Right ventricle myocardium inferior (tissue), 1 donor: ENCODE measurements at places on chromosomes 1 and 21. TPM values are rescaled to one million over a fixed set of nuclear protein-coding genes. Genes with fewer than 3 reads are reported as not detected.

GRCh38 chr1:27009601-27010197 lies 3.0 kb downstream of the TENT5B start:
- DNase-seq = no peak

DNA sequence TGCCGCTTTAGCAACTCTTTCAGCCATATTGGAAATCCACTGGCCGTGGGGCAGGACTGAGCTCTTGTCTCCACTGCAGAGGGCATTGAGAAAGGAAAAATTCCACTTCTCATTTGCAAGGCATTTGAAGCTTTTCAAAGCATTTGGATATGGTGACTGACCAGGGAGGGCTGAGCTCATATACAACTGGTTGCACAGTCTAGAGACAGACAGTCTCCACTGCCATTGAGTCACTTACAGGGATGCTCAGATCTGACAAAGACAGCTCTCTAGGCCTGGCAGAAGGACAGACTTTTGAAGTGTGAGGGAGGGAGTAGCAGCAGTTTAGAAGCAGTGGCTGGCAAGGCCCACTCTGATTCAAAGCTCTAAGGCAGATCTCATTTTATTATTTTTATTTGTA lies 24.2 kb downstream of the NCF2 start:
- DNase-seq = no peak

The TMEM183A gene
- 24.0 TPM for total RNA-seq

DNA sequence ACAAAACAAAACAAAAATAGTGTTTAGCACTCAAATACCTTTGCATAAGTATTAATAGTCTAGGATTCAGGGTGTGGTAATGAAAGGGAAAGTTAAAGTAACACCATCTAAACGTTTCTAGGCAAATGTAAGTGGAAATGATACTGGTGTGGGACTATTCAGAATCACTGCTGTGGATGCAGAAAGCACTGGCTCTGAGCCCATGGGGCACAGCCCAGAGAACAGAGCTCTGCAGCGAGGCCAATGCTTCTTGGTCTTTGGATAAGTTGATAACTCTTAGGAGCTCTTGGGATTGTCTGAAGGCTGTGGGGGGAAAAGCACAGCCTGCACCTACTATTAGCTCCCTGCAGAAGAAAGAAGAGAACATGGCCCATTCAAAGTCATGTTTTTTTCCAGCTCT lies 21.4 kb upstream of the DNM3 start:
- no peak for DNase-seq

The KRTAP11-1 gene
- total RNA-seq = not detected

DNA sequence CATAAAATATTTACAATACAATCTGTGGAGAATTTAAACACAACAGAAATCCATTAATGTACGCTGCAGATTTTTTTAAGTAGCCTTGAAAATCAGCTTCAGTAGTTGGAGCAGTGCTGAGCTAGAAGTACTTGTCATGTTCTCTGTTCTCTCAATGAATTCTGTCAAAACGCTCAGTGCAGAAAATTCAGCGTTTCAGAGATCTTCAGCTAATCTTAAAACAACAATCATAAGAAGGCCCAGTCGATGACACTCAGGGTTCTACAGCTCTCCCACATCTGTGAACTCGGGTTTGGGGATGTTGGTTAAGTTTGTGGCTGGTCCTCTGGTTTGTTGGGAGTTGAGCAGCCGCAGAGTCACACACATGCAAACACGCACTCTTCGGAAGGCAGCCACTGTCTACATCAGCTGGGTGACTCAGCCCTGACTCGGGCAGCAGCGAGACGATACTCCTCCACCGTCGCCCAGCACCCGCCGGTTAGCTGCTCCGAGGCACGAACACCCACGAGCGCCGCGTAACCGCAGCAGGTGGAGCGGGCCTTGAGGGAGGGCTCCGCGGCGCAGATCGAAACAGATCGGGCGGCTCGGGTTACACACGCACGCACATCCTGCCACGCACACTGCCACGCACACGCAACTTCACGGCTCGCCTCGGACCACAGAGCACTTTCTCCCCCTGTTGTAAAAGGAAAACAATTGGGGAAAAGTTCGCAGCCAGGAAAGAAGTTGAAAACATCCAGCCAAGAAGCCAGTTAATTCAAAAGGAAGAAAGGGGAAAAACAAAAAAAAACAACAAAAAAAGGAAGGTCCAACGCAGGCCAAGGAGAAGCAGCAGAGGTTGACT lies 161.2 kb downstream of the RUNX1 start:
- DNase-seq = peak; percentile 85

DNA sequence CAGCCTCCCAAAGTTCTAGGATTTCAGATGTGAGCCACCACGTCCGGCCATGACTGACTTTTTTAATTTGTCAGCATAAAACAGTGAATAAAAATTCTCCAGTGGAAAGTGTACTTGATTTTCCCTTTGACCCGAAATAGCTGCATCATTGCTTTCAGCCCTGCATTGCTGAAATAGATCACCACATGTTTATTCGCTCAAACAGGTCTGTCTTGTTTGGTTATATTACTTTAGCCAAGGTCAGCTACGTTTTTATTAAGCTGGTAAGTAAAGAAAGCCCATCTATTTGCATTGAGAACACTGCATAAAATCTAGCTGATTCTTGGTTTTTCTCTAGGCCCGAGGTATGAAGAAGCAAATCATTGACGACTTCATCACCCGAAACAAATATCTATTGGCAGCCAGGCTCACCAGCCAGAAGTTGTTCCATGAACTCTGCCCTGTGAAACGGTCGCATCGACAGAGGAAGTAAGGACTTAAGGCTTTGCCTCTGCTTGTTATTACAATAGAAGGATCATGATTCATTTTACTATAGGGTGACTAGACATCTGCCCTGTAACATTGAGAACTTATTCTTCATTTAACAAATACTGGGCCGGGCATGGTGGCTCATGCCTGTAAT lies 25.6 kb downstream of the AGMAT start:
- DNase-seq = no peak

DNA sequence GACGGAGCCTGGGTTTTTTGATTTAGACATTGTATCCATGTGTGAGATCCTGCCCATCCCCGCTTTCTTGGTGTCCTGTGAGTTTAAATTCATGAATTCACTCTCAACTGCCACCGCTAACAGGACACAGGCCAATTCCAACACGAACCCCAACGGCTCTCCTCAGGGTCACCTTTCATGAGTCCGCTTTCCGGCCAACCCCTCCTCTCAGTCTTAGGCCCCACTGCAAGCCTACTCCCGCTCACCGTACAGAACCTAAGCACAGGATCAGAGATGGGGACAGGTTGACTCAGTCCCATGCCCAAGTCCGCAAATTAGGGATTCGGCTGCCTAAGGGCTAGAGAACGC lies 238 bp upstream of the SCP2 start:
- no peak for DNase-seq

DNA sequence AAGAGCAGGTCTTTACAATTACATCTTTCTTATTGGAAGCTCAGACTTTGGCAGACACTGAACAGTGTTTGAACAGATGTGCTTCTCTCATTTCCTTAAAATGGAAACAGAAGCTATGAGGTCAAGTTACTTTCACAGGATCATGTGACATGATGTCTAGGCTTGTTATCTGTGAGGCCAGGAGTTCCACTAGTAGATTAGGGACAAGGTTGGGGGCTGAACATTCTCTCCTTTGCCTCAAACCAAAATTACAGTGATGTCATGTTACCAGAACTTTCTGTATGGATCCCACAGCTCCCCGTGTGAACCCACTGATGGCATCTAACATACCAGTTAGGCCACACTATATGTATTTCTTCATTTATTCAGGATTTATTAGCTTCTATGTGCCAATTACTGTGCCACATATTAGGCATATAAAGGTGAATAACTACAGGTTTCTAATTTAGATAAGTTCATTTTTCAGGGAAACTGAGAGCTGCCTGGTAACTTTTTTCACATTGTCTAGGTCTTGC lies 6.0 kb downstream of the DYNLT5 start:
- no peak for DNase-seq

- DNase-seq = no peak
Measured at GRCh38 chr1:41890825-41891198, 27.9 kb downstream of the HIVEP3 start.

The SKI gene
- total RNA-seq = 38.5 TPM

DNA sequence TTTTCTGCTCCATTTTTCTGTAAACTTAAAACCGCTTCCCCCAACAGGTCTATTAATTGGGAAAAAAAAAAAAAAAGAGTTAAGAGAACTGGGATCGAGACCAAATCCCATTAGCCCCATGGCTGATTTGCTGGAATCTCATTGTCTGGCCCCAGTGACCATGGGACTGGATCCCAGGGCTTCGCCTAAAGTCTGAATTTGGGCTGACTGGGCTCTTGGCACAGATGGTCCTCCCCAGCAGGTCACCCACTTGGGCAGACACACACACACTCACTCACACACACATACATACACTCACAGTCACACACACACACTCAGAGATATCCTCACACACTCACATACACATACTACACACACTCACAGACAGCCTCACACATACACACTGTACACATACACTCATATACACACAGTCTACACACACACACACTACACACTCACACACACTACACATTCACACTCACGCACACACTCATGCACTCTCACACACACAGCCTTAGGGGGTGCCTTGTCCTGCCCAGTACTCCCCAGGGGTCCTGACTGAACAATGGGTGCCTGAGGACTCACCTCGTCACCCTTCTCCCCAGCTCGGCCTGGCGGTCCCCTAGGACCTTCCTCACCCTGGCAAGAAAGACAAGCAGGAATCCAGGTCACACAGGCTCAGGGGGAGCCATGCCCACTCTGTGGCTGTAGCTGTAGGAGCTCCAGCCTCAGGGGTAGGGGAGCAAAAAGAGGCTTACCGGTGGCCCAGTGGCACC lies 7.5 kb downstream of the COL9A2 start:
- no peak for DNase-seq

DNA sequence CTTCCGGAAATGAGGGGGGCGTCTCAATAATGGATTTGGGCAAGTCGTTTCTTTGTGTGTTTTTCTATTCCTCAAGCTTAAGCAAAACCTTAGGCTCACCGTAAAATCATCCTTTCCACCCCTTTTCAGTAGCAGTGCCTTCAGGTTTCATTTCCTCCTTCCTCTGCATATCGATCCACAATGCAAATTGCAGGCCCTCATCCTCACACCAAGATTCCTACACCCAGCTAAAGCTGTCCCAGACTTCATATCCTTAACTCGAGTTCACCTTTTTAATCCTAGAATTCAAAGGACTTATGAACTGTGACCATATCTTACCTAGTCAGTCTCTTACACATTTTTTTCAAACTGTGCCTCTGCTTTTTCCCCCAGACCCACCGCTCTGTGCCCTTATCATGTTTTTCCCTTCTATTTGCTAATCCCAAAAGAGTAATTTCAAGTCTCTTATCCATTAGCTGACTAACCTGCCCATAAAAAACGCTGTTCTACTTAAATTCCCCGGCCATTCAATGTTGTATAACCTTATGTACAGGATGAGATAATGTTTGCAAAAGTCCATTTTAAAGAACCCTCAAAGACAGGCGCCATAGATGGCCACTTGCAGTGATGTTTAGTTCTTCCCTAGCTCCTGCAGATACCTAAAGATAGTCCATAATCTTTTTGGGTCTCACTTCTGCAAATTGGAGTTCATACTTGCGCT lies 1.5 kb downstream of the AKIRIN1 start:
- no peak for DNase-seq
